ENCODE measurements at places on chromosomes 2 and 18.

DNA sequence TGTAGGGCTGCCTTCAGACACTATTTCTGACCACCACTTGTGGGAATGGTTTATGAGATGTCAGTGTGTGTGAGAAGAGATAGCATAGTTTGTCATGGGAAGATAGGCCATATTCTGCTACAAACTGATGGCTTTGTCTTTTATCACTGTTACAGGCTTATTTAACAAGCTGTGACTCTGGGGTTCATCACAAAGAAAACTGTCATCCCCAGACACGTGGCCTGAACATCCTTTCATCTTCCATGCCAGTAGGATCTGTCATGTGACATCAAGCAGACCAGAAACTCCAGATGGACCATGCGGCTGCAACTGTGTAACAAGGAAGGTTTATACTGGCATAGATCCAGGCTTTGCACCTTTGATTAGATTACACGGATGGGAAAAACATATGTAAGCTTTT lies 128.6 kb upstream of the KCNH7 start:
- DNase-seq = no peak

- no peak for DNase-seq
Observed at GRCh38 chr2:86592547-86593230, 29.4 kb upstream of the CHMP3 start.

DNA sequence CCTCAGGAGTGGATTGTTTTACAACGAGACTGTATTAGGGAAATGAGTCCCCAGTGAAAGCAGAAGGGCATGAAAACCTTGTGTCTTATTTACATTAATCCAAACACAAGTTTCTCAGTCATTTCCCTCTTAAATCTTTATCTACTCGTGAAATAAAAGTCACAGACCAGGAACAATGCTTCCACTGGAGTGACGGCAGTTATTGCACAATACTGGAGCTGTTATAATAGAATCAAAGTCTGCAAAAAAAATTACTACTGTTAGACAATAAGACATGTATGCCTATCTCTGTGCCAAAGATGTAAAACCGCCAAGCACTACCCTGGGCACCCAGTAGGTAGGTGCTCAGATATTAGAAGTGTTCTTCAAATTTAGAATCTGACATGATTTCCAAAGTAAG lies 375.5 kb downstream of the ZNF521 start:
- DNase-seq = no peak

- DNase-seq = peak; percentile 49
Observed at GRCh38 chr2:157874348-157874747, 1.8 kb downstream of the ACVR1 start.

DNA sequence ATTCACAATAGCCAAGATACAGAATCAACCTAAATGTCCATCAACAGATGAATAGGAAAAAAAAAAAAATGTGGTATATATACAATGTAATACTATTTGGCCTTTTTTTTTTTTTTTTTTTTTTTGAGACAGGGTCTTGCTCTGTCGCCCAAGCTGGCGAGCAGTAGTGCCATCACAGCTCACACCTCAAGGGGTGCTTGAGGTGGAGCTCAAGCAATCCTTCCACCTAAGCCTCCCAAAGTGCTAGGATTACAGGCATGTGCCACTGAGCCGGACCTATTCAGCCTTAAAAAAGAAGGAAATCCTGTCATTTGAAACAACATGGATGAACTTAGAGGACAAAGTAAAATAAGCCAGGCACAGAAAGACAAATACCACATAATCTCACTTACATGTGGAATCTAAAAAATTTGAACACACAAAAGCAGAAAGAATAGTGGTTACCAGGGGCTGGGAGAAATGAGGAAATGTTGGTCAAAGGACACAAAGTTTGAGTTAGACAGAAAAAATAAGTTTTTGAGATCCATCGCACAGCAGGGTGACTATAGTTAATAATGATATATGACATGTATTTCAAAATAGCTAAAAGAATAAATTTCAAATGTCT lies 26.0 kb downstream of the TLK1 start:
- no peak for DNase-seq

- no peak for DNase-seq
Observed at GRCh38 chr2:215711471-215712034, 275.7 kb upstream of the FN1 start.

DNA sequence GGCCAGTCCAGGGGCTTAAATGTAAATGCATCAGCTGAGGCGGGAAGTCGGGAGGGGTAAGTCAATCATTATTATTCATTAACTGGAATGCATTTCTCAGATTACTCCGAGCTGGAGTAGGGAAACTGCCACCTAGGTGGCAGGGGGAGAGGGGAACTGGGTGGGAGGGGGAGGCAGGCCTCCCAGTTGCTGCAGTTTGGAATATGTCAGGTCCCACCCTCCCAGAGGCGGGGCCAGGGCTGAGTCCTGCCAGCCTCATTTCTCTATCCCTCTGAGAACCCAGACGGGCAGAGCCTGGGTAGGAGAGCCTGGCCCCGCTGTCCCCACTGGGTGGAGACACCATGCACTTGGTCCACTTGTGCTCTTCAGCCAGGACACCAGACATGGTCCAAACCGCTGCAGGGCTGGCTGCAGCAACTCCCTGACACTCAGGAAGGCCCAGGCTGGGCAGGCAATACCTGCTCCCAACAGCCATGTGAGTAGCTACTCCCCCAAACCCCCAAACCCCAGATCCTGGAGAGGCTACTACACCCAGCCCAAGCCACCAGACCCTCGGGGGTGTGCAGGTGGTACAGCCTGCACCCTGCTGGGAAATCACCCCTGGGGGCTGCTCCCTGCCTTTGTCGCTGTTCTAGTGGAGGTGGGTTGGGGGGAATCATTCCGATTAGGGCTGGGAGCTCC lies at the start of gene GPBAR1:
Gene GPBAR1 (plus strand): TSS at position 274 of the 681 bp plus-strand sequence. CDS start 1,710 bp downstream, outside the sequence.
- DNase-seq = no peak

GRCh38 chr2:201093573-201093972 lies 21.8 kb downstream of the NDUFB3 start:
- DNase-seq = no peak

GRCh38 chr18:44857081-44857480 lies 176.4 kb downstream of the SETBP1 start:
- peak; percentile 74 for DNase-seq

- no peak for DNase-seq
Observed at GRCh38 chr2:64454386-64455332, 697 bp downstream of the LGALSL start.

GRCh38 chr2:88680266-88680902 lies 11.1 kb upstream of the RPIA start:
- no peak for DNase-seq

DNA sequence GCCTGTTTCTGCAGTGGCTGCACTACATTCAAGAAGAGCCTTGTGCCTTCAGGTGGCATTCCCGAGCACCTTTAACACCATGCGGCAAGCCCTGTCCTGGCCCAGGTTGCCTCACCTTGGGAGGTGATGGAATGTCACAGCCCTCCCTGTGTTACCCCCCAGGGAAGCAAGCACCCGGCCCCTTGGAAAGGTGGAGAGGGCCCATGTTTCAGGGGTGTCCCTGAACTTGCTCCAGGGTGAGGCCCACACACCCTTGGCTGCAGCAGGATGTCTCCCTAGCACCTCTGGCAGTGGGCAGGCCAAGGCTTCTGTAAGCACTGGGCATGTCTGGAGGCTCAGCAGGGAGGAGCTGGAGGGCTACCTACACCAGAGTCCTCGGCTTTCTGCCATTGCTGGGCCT lies 29.3 kb upstream of the ACAA2 start:
- DNase-seq = no peak

DNA sequence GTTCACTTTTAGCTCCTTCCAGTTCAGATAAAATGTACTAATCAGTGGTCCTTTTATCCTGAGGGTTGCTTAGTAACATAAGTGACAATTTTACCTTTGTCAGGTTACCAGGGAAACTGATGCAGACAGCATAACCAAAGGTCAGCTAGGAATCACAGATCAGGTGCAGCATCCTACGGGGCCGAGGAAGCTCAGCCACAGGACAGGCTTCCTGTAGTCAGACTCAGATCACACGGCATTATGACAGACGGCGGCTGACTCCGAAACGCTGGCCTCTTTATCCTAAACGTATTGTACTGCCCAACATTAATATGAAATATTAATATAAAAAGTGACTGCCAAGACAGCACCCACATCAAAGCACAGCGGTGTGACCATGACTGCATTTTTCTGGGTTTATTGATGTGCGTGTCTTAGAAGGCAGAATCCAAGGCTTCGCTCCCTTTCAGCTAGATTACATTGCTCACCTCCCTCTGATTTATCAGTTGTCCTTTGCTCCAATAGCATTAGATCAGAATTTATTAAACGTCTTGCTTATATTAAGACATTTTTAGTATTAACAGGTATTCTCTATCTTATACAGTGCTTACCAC lies 444.5 kb downstream of the CMPK2 start:
- no peak for DNase-seq

GRCh38 chr2:234789556-234790325 lies 162.1 kb upstream of the SH3BP4 start:
- no peak for DNase-seq

- DNase-seq = no peak
Observed at GRCh38 chr18:50083708-50084107, 111.2 kb downstream of the MYO5B start.

DNA sequence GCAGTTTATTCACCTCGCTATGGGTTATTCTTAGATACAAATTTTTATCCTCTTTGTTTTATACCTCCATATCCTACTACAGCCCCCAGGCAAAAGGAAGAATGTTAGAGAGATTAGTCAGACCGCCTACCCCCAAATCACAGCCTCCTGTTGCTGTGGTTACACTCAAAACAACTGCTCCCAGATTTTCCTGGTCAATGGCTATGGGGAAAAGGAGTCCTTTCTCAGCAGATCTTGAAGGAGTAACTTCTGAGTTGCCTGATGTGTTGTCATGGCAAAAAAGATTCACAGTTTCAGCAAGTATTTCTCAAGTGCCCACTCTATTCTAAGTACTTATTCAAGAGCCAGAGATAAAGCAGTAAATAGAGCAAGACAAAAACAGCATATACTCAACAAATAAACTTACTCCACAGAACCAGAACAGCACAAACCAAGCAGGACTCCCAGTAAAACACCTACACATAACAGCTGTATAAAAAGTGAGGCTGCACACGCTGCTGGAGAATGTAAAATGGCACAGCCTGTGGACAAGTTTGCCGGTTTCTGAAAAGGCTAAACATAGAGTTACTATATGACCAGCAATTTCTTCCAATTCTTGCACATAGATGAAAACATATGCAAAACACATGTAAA lies 104.8 kb downstream of the NOL10 start:
- no peak for DNase-seq

GRCh38 chr18:3520230-3521085 lies 70.5 kb downstream of the TGIF1 start:
- no peak for DNase-seq

- no peak for DNase-seq
Observed at GRCh38 chr2:112993831-112994230, 11.4 kb upstream of the IL36A start.

- no peak for DNase-seq
Observed at GRCh38 chr2:12287220-12287751, 429.4 kb upstream of the TRIB2 start.

GRCh38 chr2:241976296-241976695 lies 106.8 kb downstream of the RTP5 start:
- no peak for DNase-seq

DNA sequence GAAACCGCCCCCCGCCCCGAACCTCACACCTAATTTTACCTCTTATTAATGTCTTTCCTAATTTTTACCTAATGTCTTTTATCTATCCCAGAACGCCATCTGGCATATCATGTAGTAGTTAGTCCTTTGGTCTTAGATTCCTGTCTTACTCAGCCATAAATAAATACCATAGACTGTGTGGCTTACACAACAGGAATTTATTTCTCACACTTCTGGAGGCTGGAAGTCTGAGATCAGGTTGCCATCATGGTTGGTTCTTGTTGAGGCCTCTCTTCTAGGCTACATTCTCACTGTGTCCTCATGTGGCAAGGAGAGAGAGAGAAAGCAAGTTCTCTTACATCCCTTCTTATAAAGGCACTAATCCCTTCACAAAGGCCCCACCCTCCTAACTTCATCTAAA lies 46.8 kb downstream of the RHBDD1 start:
- no peak for DNase-seq

DNA sequence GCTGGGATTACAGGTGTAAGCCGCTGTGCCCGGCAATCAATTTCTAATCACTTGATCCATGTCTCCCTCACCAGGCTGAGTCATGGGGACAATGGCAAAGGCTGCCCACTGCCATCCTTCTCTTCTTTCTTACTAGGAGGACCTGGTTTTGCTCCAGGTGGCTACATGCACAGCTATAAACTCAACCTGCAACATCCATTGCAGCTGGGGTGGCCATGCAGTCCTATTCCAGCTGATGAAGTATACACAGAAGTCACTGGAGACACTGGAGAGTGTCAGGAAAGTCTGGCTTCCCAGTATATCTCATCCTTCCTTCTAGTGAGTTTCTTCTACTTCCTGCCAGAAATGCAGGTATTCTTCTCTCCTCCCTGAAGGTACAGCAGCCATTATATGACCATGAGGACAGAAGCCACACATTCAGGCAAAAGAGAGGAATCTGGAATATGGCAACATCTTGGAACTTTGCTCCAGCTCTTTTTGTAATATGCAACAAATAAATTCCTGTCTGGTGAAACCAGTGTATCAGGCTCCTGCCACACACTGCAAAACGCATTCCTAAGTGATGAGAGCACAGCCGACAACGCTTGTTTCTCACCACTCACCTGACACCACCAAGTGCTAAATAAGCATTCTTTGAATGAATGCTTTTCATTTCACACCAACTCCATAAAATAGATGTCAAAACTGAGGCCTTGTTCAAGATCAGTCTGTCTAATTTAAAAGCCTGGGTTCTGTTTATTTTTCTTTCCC lies 32.3 kb downstream of the SCTR start:
- DNase-seq = no peak

DNA sequence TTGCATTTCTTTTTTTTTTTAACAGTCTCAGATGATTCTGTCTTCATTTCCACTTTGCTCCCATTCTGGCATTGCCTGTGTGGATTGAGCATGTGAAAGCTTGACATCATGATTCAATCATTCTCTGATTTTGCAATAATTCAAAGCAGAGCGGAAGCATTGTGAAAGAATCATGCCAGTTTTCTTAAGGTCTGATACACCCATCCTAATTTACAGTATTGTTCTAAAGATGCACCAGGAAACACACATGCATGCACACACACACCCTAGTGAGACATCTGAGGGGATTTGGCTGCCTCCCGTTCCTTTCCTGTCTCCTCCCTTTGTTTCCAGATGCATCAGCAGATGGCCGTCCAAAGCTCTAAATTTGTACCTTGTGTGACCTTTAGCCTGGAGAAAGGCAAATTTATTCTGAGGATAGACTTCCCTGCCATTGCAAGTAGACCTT lies 97.3 kb downstream of the FMNL2 start:
- DNase-seq = no peak

DNA sequence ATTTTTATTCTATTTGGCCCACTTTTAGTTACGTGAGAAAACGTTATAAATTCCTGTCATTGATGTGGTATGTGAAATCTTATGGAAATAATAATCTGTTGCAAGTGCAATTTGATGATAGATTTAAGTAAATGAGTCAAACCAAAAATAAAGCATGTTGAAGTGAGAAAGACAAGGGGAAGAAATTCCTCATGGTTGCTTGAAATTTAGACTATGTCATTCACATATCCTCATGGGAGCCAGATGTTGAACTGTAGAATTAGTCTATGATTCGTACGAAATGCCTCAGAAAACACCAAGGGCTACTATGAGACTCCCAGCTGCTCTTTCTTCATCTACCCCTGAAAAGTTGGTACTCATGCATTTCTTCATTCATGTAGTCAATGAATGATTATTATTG lies 55.7 kb downstream of the KLHL14 start:
- DNase-seq = no peak

GRCh38 chr2:88212251-88212790 lies 42.2 kb downstream of the THNSL2 start:
- no peak for DNase-seq
